Osteocyte (in vitro differentiated cells): ENCODE measurements at places on chromosomes 1 and 21. TPM values are rescaled to one million over a fixed set of nuclear protein-coding genes. Genes with fewer than 3 reads are reported as not detected.

DNA sequence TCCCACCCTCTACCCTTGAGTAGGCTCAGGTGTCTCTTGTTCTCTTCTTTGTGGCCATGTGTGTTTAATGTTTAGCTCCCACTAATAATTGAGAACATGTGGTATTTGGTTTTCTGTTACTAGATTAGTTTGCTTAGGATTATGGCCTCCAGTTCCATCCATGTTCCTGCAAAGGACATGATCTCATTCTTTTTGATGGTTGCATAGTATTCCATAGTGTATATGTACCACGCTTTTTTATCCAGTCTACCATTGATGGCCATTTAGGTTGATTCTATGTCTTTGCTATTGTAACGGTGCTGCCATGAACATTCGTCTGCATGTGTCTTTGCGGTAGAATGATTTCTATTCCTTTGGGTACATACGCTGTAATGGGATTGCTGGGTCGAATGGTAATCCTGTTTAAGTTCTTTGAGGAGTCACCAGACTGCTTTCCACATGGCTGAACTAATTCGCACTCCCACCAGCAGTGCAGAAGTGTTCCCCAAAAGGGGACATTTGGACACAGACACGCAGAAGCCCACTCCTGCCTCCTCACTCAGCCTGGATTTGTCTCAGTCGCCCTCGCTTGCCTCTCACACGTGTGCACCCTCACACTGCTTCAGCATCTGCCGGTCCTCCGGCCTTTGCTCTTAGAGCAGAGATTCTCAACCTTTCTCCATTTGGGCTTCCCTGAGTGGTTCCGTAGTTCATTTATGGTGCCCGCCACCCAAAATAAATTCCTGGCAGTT lies 3.7 kb downstream of the MX2 start:
- peak; percentile 34 for DNase-seq

DNA sequence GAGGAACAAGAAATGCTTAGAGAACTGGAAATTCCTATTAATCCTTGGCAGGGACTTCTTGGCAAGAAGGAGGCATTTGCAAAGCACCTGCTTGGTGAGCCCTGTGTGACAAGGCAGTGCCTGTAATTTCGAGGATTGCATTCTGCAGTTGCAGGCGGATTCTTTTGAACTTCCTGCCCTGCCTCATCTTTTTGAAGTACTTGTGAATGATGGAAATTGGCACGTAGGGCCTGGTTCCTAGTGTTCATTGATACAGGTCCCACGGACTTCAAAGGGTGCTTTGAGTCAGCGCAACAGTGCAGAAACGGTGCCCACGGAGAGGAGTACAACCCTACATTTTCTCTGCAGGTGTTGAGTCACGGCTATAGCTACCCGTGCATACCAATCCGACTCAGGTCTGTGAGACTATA lies 6.4 kb downstream of the HUNK start:
- no peak for DNase-seq

The C1orf94 gene
- total RNA-seq = not detected in 2 replicates

DNA sequence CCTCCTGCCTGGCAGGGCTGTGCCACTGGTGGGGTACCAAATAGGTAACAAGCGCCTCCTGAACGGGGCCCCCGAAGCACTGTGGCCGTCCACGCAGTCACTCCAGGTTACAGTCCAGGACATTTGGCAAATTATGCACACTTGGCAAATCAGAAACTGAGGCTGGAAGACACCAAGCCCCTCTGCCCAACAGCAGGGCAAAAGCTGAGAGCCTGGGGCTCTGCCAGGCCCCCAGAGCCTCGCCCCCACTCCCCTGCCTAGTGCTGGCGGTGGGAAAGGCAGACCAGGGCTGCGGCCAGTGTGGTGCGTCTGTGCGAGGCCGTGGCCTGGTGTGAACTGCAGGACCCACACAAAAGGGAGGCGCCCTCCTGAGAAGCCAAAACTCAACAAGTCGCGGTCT lies 9.4 kb downstream of the PANK4 start:
- DNase-seq = no peak

The BRINP3 gene
- 0.38 and 0.78 TPM in 2 replicates for total RNA-seq

- no peak for DNase-seq
Measured at GRCh38 chr21:32138658-32139057, 140.2 kb downstream of the MIS18A start.

The ZBTB8A gene
- 10.7 and 11.5 TPM in 2 replicates for total RNA-seq
